CD4-positive, alpha-beta T cell treated with Interleukin-10 for 1 hour (primary cell): ENCODE measurements at places on chromosomes 12 and 14.

DNA sequence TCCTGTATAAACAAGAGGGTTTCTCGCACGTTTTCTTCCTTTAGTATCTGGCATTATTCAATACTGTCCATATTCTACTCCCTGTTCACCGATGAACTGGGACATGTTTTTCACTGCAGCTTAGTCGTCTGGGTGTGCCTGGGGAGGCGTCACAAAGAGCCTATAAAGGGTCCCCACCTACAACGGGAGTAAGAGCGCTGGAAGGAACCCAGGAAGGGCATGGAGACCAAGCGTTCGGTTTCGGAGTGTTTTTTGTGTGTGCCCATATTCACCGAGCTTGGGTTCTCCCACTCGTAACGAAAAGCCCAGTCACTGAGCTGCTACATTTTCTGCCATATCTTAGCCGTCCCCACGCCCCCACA is 592 bp upstream of the USP15 start:
- DNase-seq = no peak

DNA sequence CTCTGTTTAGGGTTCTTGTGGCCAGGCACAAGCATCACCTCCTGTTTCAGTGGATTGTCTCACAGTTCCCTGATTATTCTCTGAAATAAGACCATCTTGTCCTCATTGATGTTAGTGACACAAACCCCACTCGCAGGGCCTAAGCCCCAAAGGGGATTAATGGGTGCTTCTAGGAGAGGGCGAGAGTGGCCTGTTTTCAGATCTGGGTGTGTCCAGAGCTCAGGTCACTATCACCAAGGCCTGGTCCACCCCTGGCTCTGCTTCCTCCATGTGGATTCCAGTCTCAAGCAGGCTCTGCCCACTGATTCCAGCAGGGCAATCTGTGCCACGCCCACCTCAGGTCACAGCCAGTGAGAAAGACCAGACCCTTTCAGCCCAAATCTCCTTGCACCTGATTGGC is 361.9 kb downstream of the ADGRD1 start:
- no peak for DNase-seq

- DNase-seq = peak; percentile 77
Observed at GRCh38 chr12:53219956-53220693, 11.9 kb downstream of the RARG start.

GRCh38 chr12:7282844-7283243 is 21.0 kb upstream of the ACSM4 start:
- DNase-seq = no peak

DNA sequence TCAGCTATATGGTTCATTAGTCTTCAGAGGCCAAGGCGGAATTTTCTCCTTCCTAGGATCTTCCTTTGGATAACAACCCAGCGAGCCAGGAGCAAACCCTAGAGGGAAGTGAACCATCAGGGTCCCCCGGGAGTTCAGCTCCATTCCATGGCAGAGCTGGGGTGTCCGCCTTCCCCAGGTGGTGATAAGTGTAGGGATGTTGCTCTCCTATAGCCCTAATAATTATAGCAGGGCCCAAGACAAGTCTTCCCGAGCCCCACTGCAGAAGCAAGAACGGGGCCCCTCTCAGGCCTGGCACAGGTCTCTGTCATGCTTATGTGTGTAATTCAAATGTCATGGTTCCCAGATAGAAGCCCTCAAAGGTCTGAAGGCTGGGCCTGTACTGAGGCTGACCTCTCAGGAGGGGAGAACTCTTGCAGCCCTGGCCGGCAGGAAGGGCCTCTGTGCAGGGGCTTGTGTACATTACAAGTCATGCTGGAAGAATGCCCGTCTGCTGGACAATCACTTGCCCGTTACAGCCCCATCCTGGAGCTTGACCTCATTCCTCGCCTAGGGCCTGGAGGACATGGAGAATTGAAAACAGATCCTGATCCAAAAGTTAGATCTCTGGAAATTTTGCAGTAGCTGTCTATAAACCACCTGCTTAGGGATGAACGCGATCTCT is 17.3 kb downstream of the LRTM2 start:
- no peak for DNase-seq

DNA sequence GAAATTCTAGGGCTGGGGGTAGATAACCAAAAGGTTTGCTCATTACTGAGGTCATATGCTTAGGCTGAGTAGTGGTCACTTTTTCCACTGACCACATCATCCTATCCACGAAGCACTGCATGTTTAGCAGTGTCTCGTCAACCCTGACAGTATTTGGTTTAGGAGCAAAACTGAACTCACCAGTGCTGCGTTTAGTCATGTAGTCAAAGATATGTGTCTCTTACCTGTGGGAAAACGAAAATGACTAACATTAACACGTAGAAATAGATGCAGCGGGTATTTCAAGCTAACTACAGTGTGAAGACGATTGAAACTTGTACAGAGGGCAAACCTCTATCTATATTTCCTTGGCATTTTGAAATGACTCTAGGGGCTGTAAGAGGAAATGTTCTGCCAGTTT is 34.6 kb downstream of the MTHFD1 start:
- DNase-seq = no peak

DNA sequence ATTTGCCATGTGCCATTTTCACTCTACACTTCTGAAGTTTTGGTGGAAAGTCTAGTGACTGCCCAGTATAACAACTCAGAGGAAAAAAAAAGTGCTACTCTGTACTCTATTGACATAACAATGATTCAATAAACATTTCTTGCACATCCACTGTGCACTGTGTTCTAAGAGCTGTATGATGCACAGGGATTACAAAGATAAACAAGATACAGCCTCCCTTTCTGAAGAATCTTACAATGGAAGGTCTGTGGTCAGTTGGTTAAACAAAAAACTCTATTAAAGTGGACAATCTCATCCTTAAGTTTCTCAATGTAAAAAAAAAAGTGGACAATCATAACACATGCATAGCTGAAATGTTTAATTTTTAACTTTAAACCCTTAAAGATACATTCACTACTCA is 105.7 kb upstream of the RASSF8 start:
- no peak for DNase-seq

GRCh38 chr14:102779084-102779462 is 1.8 kb downstream of the TRAF3 start:
- no peak for DNase-seq

DNA sequence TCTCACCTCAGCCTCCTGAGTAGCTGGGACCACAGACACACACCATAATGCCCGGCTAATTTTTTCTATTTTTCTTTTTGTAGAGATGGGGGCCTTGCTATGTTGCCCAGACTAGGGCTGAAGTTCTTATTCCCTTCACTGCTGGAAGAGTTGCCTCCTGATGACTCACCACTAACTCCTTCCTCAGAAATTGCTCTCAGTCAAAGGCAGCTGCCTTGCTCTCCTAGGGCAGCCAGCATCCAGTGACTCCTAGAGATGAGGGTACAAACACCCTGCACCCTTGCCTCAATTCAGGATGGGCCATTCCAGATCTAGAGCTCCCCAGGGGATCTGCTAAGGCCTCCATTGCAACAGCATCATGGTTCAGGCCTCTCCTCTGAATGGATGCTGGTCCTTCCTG is 54.0 kb upstream of the RASSF8 start:
- no peak for DNase-seq

DNA sequence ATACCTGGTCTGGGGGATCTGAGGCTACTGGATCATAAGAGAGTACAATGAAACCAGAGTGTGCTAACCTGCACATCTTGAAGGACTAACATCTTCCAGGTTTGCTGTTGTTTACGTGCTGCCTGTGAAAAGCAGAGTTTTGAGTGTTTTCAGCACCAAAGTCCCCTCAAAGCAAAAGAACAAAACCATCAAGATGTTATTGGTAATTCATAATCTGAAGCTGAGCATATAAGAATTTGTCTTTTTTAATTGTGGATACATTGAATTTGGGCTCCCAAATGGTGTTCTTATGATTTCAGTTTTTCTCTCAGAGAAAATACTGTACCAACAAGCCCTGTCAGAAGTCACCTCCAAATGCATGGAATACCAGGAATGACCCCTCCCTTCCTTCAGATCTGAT is 110.2 kb downstream of the BTG1 start:
- DNase-seq = no peak

DNA sequence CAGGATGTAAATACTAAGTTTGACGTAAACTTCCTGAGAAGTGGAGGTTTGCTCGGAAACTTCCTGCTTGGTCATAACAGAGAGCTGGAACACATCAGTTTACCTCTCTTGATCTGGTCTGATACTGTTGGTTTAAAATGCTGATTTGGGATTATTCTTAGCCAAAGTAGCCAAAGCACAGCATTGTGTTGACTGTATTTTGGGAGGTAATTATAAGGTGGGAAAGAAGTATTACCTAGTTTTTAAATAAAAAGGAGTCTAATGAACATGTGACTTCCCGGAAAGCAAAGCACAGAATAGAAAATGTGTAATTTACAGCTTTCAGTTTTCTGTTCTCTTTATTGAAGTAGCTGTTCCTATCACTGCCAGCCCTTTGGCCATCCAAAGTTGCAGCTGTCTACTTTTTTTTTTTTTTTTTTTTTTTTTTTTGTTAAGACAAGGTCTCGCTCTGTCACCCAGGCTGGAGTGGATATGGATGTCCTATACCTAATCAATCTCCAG is 52.2 kb upstream of the SRP54 start:
- peak; percentile 73 for DNase-seq

DNA sequence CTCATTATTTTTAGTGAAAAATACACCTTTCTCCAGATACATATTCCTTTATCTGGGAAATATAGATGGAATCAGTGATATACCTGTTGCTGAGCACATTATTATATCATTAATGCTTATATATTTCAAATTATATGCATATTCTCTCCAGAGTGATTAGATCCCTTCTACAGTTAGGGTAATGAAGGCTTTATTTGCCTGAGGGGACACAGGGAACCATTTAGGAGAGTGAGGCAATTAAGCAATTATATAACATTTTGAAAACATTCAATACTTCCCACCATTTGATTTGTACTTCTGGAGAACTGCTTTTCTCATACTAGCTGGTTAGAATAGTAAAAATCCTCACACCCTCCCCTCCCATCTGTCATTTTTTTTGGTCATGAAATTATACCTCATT is 212.8 kb upstream of the NOVA1 start:
- DNase-seq = no peak

GRCh38 chr12:93784339-93785086 is 107.3 kb downstream of the CRADD start:
- DNase-seq = peak; percentile 31

GRCh38 chr12:89179245-89179644 is 173.1 kb downstream of the DUSP6 start:
- no peak for DNase-seq

DNA sequence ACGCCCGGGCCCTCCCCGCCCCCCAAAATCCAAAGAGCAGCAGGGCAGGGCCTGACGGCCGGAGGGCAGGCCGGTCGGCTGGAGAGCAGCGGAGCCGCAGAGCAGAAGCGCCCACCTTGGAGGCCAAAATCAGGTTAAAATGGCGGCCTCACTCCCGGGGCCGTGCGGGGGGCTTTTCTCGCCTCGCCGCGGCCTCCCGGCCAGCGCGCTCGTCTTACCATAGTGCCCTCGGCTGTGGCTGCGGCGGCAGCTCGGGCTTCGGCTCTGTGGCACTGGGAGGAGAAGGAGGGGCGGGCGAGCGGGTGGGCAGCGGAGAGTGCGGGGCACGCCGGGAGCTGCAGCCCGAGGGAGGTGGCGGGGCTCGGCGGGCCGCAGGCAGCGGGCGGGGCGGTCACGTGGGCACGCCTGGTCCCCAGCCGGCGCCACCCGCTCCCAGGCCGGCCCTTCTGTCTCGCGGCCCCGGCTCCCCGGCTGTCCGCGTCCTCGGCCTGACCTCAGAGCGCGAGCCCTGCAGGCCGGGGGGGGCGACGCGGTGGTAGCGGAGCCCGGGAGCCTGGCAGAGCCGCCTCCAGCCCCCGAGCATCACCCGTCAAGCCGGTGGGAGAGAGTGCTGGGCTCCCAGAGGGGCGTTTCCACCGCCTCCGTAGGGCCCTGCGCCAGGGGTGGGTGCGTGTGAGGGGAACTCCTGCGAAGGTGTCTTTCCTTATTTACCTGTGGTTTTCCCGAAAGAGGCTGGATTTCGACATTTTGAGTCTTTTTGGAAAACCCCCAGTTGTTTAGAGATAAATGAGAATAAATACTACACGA is at the start of gene CFL2:
Gene CFL2 (minus strand): TSS at position 274 of the 807 bp plus-strand sequence. CDS start 53 bp downstream, at position 221.
- DNase-seq = peak; percentile 88

- no peak for DNase-seq
Observed at GRCh38 chr12:105296116-105297089, 34.1 kb upstream of the C12orf75 start.

GRCh38 chr14:101849125-101849524 is 87.6 kb downstream of the PPP2R5C start:
- DNase-seq = no peak

GRCh38 chr12:88371416-88372183 is 208.7 kb downstream of the KITLG start:
- DNase-seq = no peak

- DNase-seq = no peak
Observed at GRCh38 chr12:51399891-51400290, 8.7 kb upstream of the GALNT6 start.

GRCh38 chr14:69753860-69754259 is 13.1 kb upstream of the SRSF5 start:
- DNase-seq = no peak

DNA sequence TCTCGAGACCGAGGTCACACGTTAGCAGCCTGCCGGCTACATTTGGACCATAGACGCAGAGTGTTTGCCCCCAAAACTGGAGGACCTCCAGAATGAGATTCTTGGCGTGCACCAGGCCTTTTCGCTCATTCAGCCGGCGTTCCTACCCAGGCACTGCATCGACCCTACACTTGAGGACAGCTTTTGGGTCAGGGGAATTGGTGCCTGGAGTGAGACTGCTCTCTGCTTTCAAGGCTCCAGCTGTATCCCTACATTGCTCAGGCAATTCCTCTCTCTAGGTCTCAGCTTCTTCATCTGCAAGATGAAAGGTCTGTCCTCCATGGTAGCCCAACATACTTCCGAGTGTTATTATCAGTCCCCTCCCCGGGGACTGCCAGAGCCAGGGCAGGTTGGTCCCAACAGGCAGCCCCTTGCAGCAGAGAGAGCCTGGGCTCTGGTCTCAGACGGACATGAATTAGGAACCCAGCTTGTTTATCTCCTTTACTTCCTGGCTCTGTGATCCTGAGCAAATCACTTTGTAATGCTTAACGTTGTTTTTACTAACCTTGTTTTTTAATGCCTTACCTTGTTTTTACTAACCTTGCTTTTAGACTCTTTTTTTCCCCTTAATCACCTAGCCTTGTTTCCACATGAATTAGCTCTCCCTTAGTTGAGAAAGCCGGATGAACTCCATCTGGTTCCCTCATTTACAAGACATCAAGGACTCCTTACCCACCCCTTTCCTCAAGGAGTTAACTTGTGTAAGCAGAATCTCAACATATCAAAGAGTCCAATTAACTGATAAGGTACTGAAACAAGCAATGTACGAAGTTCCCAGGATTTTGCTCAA is 892 bp downstream of the TCHP start:
- no peak for DNase-seq

DNA sequence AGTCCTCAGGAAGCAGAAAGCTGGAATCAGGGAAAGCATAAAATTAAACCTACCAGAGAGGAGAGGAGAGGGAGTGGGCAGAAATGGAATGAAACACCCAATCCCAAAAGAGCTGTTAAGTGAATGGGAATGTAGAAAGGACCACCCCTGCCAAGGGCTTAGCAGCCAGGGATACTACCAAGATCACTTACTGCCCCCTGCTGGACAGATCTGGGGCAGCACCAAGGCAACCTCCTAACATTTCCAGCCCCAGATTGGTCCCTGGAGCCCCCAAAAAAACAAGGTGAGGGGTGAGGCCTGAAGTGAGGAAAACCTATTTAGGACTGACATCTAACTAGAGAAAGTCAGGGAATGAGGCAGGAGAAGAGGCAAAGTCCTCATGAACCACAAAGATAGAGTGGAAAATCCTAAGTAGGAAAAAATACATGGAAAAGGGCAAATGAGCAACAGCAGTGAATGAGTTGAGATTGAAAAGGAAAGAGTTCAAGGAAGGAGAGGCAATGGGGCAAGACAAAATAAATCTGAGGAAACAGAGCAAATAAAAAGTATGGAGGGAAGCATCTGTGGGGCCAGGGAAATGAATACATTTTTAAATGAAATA is 11.2 kb upstream of the FKBP11 start:
- peak; percentile 84 for DNase-seq
